ENCODE measurements at places on chromosomes 1 and 21. TPM values are rescaled to one million over a fixed set of nuclear protein-coding genes. Genes with fewer than 3 reads are reported as not detected.

Gene S100A7A
- not detected for total RNA-seq

Gene S100A9
- 26.4 TPM for total RNA-seq

Gene NES
- 581 TPM for total RNA-seq

Gene INSRR
- total RNA-seq: not detected

Gene FMO4
- total RNA-seq: 0.59 TPM

Gene OR2T8
- total RNA-seq: not detected

Gene CFHR5
- not detected for total RNA-seq

Gene SAMSN1
- 0.95 TPM for total RNA-seq

Gene NHLH1
- total RNA-seq: 0.13 TPM

Gene RNF186
- total RNA-seq: not detected

Gene ARL8A
- total RNA-seq: 68.1 TPM

Gene PDZK1
- total RNA-seq: 0.36 TPM

Gene AMY1C
- not detected for total RNA-seq

Measured in psoas muscle (tissue), 8 donors.